ENCODE measurements at places on chromosomes 3 and 15.

DNA sequence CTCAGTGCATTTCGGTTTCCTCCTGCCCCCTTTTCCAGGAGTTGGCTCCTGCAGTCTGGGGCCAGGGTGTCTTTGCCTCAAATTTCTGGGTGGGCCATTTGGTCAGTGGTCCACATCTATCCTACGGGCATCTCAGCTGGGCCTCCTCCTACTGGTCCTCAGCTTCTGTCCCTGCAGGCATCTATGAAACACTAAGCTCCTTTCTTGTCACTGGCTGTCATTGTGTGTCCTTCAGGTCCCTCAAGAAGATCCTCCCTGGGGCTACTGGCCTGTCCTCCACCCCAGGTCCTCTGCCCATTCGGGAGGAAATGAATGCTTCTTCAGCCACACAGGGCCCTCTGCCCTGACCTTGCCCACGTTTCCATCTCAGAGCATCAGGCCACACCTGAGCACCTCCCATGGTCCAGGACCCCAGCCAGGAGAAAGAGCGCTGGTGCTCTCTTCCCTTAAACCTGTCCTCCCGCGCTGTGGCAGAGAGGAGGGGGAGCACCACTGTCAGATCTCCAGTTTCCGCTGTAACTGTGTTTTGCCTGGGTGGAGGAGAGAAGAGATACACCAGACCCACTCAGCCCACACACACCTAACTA is 1.8 kb downstream of the PRR23E start:
- DNase-seq = no peak

DNA sequence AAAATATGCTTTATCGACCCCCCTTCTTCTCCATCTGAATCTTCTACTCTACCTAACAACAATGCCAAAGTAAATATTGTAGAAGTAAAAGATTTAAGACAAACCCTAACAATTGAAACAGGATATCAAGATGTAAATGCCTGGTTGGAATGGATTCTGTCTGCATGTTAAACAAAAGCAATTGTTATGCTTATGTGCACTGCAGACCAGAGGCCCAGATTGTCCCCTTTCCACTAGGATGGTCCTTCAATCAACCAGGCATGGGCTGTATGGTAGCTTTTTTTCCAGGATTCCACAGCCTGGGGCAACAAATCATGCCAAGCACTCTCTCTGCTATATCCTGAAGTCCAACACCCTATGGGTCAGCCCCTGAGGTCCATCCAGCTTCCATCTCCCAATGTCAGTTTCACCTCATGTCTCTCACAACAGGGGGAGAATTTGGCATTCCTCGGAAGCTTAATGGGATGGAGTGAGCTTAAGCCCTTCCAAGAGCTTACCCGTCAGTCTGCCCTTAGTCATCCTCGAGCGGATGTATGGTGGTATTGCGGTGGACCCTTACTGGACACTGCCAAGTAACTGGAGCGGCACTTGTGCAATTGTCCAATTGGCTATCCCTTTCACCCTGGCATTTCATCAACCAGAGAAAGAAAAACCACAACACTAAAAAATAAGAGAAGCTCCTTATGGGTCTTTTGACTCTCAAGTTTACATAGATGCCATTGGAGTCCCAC is 36.2 kb downstream of the ZNF589 start:
- no peak for DNase-seq

DNA sequence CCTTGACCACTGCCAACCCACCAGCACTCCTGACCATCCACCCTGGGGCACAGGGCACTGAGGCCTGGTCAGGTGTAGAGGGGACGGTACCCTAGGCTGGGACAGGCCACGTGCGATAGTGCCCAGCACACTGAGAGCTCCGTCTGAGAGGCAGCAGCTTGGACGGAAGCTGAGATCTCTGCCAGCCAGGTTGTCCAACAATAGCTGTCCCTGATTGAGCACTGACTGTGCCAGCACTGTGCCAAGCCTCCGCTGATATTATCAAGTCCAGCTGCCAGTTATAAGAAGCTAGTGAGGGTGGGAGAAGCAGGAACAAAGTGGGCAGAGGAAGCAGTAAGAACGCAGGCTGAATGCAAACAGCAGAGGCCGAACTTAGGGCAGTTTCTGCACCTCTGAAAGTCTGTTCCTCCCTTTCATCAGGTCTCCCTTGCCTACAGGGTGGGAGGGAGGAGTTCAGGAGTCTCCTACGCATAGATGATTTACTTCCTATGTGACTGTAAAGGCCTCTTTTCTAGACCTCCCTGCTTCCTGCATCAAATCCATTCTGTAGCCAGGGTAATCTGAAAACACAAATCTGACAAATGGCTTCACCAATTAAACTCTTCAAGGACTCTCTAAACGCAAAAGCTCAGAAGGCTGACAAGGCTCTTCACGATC is 29.7 kb downstream of the MRPS11 start:
- DNase-seq = no peak

GRCh38 chr15:33968224-33968623 is at the start of gene CHRM5:
Gene CHRM5 (plus strand): TSS chr15:33968497. CDS start chr15:34062718, 94,221 bp downstream.
- no peak for DNase-seq

GRCh38 chr3:128906031-128906803 is 26.8 kb downstream of the ACAD9 start:
- no peak for DNase-seq

DNA sequence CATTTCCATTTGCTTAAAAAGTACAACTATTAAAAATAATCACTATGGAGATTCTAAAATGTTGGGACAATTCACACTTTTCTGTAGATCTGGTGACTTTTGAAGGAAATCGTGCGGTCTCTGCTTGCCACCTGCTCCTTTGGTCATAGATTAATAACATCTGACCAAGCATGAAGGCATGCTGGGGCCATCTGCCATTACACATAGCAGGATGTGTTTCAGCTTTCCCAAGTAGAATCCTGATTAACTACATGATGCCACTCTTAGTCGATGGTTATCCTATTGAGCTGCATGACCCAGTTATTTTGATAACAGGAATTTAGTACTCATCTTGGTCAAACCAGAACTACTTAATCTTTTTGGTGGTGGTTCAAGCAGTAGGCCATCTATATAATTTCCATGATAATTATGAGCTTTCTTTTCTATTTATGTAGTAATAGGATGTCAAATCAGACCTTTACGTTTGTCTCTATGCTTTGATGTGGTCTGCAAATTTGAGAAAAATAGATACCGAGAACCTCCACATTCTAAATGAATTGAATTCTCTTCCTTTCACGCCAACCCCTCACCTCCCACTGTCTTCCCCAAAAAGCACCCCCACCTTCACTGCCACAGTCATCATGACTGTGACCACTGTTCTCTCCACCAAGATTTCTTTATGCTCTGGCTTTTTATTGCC is 158.1 kb downstream of the DIPK2A start:
- DNase-seq = no peak

DNA sequence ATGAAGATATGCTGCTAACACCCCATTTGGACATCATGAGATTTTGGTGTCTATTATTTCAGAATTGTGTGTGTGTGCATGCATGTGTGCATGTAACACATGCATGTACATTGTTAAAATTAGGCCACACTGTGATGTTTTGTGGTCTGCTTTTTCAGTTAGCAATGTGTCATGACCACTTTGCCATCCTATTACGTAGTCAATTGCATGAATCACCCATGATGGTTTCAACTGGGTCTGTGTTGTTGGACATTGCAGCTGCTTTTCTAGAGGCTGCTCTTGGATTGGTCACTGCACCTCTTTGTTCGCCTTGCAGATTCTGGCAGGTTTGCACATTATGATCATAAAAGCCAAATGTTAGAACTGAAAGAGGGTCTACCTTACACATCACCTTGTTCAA is 101.0 kb upstream of the THBS1 start:
- no peak for DNase-seq

GRCh38 chr15:77964193-77964592 is 113.3 kb downstream of the TBC1D2B start:
- DNase-seq = no peak

DNA sequence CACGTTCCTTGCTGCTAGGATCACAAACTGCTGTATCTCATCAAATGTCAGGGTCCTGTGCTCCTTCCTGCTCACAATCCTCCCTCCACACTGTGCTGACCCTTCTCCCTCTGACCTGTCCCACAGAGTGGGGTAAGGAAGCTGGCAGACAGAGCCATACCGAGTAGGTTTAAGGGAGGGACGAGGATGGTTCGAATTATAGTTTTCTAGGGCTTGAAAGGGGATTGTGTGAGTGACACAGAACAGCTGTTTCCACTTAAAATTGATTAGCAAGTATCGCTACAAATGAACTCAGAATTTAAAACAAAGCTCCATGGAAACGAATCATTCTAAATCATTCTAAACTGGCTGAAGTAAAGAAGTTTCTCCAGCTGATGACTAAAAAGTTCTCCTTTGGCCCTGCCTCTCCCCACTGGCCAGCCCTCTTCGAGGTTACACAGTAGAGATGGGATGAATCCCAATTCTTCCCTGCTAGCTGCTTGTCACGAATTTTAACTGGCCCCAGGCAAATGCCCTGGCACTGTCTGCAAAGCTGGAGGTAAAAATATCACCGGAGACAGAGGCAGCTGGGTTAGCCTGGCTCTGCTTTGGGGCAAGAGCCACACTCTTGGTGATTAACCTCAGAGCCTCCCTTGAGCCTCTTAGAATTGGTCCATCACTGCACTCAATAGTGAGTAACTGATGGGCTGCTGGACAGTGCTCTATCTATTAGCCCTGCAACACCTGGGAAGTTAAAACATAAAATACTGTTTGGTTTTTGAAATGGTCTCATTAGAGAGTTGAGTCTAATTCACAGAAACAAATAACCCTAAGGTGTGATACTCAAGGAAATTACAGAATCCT is 194.9 kb downstream of the CHST2 start:
- peak; percentile 28 for DNase-seq

GRCh38 chr3:176795891-176796290 is 401.4 kb downstream of the TBL1XR1 start:
- no peak for DNase-seq

GRCh38 chr15:76006136-76006778 is 6.0 kb downstream of the NRG4 start:
- DNase-seq = no peak

DNA sequence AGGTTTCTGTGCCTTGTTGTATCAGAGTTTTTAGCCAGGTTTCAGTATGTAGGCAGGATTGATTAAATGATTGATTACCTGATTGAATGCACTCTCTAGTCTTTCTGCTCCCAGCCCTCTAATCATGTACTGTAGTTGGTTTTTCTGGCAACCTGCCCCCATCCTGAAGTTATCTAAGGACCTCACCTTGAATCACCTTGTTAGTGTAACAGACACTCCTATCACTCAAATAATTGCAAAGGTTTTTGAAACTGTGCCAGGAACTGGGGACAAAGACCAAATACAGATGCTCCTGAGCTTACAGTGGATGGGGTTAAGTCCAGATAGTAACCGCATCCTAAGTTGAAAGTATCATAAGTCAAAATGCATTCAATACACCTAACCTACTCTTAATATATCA is 141.5 kb upstream of the EIF1B start:
- no peak for DNase-seq

DNA sequence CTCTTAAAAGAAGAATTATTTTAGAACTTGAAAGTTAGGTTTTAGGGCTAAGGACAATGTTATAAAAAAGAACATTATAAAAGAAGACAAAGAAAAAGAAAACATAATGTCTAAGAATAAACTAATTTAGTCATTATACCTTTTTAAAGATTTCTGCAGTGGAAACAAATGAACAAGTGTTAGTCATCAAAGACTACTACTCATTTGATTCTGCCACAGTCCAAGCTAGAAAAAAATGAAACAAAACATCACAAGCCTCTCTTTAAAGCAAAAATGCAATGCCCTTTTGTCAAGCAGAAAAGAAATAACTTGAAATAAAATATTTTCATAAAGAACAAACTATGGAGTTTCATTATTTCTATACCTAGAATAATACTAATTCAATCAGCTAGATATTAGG is 102.0 kb downstream of the TBC1D5 start:
- DNase-seq = no peak

DNA sequence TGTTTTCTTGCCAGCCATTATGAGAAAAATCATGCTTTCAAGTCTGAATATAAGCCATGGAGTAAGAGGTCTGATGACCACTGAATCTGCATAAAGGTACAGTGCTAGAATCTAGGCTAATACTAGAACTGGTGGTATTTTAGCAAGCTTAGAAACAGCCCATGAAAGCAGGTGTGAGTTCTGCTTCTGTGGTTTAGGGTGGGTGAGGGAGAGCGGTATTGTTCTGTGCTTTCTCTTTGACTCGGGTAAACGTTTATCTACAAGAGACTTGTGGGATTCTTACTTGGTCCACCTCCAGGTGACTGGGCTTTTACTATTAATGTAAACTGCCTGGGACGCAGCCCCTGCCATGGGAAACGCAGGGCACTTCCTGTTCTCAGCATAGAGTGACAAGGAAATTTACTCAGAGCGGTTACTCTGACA is 55.2 kb downstream of the PGPEP1L start:
- no peak for DNase-seq

All from GM04503 (cell line).